Endodermal cell (in vitro differentiated cells): ENCODE measurements at places on chromosomes 1 and 21. TPM values are rescaled to one million over a fixed set of nuclear protein-coding genes. Genes with fewer than 3 reads are reported as not detected.

GRCh38 chr1:54497338-54497737 is 50.7 kb upstream of the ACOT11 start:
- H3K27ac ChIP-seq: no peak overlapping the region
- no peak overlapping the region for H3K4me3 ChIP-seq
- peaks cover 4% of the 10 kb centered on the region for H3K4me1 ChIP-seq
- H3K36me3 ChIP-seq: no peaks in the 10 kb centered on the region
- no peak for DNase-seq

- H3K27ac ChIP-seq: no peak overlapping the region
- no peak for DNase-seq
- H3K4me1 ChIP-seq: no peaks in the 10 kb centered on the region
- no peak overlapping the region for H3K4me3 ChIP-seq
- H3K36me3 ChIP-seq: no peaks in the 10 kb centered on the region
Measured at GRCh38 chr1:169941982-169942830, 48.5 kb upstream of the SCYL3 start.

DNA sequence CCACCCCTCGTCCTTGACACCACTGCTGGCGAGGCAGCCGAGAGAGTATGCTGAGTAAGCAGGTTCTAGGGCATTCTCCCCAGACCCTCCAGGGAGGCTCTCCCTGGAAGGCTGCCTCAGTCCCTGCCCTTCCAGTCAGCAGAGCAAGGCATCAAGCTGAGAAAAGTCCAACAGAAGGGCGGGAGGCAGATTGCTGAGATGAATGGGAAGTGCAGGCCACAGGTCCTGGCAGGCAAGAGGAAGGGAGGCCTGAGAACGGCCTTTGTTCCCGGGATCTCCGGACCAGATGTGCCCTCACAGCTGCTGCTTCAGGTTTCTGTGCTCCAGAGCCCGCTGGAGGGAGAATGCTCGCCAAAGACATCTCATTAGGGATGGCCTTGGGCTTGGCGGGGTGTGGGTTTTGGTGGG is 270.0 kb upstream of the VAMP3 start:
- peak overlapping the region; percentile 26 for H3K27ac ChIP-seq
- H3K4me3 ChIP-seq: no peak overlapping the region
- H3K27me3 ChIP-seq: no peaks in the 10 kb centered on the region
- DNase-seq: no peak
- no peaks in the 10 kb centered on the region for H3K4me1 ChIP-seq

Gene C1orf159
- 19.1 and 23.1 TPM in 2 replicates for total RNA-seq

- H3K27ac ChIP-seq: no peak overlapping the region
- peak; percentile 58 for DNase-seq
- no peaks in the 10 kb centered on the region for H3K36me3 ChIP-seq
- H3K4me3 ChIP-seq: no peak overlapping the region
- H3K4me1 ChIP-seq: peaks cover 20% of the 10 kb centered on the region
Measured at GRCh38 chr1:154865442-154866256, 4.4 kb downstream of the KCNN3 start.
